ENCODE measurements at places on chromosomes 1 and 21.

- DNase-seq = no peak
These were observed 47.3 kb upstream of the SSX2IP start for GRCh38 chr1:84737590-84737989.

DNA sequence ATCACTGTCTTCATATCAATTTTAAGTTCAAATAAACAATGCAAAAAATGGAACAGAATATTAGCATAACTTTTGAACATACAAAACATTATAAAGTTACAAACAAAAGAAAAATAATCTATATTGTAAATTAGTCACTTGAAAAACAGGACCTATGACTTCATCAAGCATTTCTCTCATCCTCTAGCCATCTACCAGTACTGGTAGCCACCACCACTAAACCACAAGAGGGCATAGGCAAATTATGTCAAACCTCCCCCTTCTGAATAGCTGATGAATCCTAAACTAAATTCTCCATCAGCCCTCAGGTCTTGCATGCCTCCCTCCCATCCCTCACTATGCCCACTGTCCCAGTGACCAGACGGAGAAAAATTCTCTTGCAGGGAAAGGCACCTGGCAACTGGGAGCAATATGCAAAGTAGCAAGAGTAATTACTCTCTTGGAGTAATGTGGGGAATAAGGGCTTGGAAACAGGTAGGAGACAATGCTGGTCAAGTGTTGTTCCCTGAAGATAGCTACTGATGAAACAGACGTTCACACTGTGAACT, 37.1 kb downstream of the SSX2IP start:
- peak; percentile 52 for DNase-seq

DNA sequence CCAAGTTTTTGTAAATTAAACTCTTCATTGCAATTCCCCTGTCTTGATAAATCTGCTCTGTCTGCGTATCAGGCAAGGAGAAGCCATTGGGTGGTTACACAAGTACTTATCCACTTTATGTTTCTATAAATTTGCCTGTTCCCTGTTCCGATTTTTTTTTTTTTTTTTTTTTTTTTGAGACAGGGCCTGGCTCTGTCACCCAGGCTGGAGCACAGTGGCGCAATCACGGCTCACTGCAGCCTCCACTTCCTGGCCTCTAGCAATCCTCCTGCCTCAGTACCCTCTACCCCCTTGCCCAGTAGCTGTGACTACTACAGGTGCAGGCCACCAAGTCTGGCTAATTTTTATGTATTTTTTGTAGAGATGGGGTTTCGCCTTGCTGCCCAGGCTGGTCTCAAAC, 11.1 kb upstream of the CSRP1 start:
- DNase-seq = no peak

- no peak for DNase-seq
These were observed 3.0 kb upstream of the SESN2 start for GRCh38 chr1:28256197-28256827.
